ENCODE measurements at places on chromosomes 7 and 10. TPM values are rescaled to one million over a fixed set of nuclear protein-coding genes. Genes with fewer than 3 reads are reported as not detected.
A peak's percentile ranks its signal among the peaks of the same experiment; 100 is the strongest.

The ELOVL3 gene
- total RNA-seq: 0.24 TPM

The TMEM184A gene
- 0.10 TPM for total RNA-seq

The SYT15B gene
- not detected for total RNA-seq

The OR2A12 gene
- total RNA-seq: not detected

DNA sequence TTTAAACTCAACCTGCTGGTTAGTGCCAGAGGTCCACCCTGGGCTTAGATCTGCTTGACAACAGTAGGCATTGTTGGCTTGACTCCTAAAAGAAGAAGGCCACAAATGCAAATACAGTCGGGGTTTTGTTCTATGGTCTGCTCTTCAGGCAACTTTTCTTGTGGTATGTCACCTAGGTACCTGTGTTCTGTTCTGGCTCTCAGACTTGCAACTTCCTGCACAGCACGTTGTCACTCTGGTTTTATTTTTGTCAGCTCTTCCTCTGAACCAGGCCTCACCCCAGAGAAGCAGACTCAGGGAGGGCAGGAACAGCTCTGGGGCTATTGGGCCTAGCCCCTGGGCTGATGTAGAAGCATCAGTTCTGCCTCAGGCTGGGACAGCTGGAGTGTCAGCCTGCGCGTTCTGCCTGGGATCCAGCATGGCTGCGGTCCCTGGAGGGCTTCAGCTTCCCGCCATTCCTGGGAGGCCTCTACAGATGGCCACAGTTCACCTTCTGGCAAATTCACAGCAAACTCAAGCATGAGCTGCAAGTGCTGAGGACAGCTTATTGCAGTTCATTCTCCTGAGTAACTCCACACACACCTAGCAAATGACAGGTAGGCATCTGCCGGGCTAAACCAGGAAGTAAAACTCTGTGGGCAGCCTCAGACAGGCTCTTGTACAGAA, 11.0 kb upstream of the PDCD4 start:
- H3K4me3 ChIP-seq: peak overlapping the region; percentile 80
- H3K27ac ChIP-seq: peak overlapping the region; percentile 57
- H3K27me3 ChIP-seq: no peaks in the 10 kb centered on the region
- H3K4me1 ChIP-seq: peaks cover 88% of the 10 kb centered on the region

DNA sequence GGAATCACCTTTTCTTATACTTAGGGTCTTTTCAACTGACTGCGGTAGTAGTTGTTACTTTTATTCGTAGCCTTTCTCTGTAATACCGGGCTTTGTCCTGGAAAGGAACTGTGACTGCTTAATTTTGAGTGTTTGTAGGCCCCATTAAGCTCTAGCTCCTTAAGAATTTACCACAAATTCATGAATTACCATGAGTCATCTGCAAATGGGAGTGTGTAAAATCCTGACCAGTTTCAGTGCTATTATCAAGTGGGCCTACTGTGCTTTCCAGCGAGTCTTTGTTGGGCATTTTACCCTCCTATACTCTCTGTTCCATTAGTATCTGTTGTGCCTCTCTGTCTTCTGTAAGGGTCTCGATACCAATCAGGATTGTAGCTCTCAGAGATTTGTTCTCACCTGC, 49.7 kb downstream of the ZMYND11 start:
- peaks cover 12% of the 10 kb centered on the region for H3K36me3 ChIP-seq
- peak overlapping the region; percentile 62 for H3K27ac ChIP-seq
- H3K4me3 ChIP-seq: no peak overlapping the region
- H3K27me3 ChIP-seq: no peaks in the 10 kb centered on the region

DNA sequence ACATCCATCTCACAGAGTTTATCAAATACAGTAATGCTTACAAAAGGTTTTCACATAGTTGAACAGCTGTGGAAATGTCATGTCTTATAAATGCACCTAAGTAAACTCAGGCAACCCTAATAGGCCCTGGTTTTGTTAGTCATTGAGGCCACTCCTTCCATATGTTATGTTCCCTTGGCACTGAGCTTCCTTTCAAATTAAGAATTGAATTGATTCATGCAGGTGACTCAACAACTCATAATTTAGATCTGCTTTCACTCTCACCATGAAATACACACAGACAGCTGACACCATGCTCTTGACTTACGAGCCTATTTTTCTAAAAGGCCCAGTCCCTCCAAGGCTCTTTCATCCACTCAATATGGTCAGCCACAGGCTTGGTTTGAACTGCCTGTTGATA, 476.9 kb downstream of the KCNMA1 start:
- peaks cover 37% of the 10 kb centered on the region for H3K27me3 ChIP-seq
- no peak for DNase-seq
- H3K4me3 ChIP-seq: no peak overlapping the region
- no peak overlapping the region for H3K27ac ChIP-seq

- no peaks in the 10 kb centered on the region for H3K27me3 ChIP-seq
- H3K27ac ChIP-seq: no peak overlapping the region
- no peak overlapping the region for H3K4me3 ChIP-seq
Observed at GRCh38 chr10:105598207-105598606, 957.1 kb downstream of the SORCS3 start.

DNA sequence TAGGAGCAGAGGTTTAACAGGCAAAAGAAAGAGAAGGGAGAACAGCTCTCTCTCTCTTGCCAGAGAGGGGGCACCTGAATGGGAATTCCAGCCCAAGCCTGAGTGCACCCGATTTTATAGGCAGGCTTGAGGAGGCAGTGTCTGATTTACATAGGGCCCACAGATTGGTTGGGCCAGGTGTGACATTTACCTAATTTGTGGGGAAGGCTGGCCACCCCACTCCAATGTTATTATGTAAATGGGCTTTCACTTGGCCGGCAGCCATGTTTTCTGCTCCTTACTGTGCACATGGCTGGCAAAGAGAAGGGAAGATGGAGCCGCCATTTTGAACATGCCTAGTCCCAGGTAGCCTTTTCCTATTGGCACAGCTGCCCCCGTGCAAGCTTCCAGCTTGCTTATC, 735.5 kb upstream of the AUTS2 start:
- H3K27ac ChIP-seq: no peak overlapping the region
- DNase-seq: no peak
- H3K4me3 ChIP-seq: no peak overlapping the region
- H3K36me3 ChIP-seq: no peaks in the 10 kb centered on the region

DNA sequence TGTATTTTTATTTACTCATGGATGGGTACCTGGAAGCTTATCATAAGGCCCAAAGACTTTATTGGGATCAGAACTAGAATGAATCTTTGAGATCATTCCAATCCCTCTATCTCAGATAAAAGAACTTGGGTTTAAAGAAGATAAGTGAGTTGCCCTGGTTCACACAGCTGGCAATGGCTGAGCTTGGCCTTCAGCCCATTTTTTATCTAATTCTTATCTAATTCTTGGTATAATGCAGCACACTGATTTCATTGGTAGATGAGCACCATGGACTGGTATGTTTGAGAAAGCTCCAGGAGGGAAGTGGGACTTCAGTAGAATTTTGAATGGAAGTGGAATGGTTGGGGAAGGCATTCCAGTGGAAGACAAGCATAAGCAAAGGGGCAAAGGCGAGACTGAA, 558.9 kb downstream of the REEP3 start:
- H3K27ac ChIP-seq: no peak overlapping the region
- no peaks in the 10 kb centered on the region for H3K27me3 ChIP-seq
- no peaks in the 10 kb centered on the region for H3K36me3 ChIP-seq
- no peaks in the 10 kb centered on the region for H3K4me1 ChIP-seq
- H3K4me3 ChIP-seq: no peak overlapping the region

DNA sequence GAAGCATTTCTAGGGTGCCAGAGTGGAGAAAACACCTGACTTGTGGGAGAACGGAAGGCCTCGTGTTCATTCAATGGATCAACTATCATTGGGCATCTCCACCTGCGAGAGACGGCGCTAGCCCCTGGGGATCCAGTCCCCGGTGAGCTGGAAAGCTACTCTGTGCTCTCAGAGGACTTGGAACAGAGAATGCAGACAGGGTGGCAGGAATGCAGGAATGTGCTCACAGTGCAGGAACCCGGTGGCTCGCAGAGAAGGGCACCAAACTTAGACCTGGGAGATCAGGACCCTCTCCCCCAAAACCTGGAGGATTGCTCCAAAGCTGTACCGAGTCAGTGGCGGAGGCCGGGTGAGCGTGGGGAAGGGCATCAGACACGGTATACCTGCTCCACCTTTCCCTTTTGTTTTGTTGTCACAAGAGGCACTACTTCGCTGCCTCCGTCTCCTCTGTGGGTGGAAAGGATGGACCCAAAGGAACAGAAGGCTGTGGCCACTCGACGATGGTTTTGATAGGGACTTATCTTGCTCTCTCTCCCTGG, 569.0 kb upstream of the C7orf33 start:
- no peak overlapping the region for H3K27ac ChIP-seq
- DNase-seq: no peak
- H3K36me3 ChIP-seq: no peaks in the 10 kb centered on the region
- H3K27me3 ChIP-seq: no peaks in the 10 kb centered on the region

DNA sequence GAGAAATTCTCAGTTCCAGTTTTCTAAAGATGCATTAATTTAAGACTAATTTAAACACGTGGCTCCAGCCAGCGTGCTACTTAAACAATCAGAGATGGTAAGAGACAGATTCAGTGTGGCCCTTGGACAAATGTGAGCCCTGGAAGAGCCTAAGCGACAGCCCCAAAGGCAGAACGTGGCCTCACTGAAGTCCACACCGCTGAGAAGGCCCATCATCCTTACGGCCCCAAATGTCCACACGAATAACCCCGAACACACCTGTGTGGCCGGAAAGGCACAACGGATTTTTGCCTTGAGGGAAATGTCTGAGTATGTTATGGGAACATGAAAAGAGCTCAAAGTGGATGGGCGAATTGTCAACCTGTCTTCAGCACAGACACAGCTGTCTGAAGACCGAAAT, 3.2 kb downstream of the COX19 start:
- DNase-seq: no peak
- peaks cover 2% of the 10 kb centered on the region for H3K36me3 ChIP-seq
- peaks cover 31% of the 10 kb centered on the region for H3K4me1 ChIP-seq

GRCh38 chr10:62880162-62880561, 64.0 kb upstream of the EGR2 start:
- H3K36me3 ChIP-seq: peaks cover 2% of the 10 kb centered on the region
- no peak overlapping the region for H3K4me3 ChIP-seq
- DNase-seq: no peak
- peaks cover 11% of the 10 kb centered on the region for H3K4me1 ChIP-seq

DNA sequence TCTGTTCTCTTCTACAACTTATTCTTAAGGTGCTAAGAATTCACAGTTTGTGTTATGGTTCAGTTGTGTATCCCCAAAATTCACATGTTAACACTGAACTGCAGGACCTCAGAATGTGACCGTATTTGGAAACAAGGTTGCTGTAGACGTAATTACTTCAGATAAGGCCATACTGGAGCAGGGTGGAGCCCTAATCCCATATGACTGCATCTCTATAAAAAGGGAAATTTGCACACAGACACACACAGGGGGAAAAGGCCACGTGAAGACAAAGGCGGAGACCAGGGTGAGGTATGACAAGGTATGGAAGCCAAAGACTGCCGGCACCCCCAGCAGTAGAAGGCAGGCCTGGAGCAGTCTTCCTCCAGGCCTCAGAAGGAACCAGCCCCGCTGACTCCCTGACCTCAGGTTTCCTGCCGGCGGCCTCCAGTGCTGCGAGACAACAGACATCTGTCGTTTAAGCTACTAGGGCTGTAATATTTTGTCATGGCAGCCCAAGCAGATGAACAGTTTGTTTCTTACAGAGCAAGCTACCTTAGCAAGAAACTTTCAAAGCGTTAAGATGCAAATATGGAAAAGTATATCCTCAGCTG, 98.7 kb downstream of the PROSER2 start:
- H3K36me3 ChIP-seq: peaks cover 32% of the 10 kb centered on the region
- no peaks in the 10 kb centered on the region for H3K4me1 ChIP-seq
- no peak overlapping the region for H3K4me3 ChIP-seq
- H3K27ac ChIP-seq: no peak overlapping the region
- DNase-seq: no peak

DNA sequence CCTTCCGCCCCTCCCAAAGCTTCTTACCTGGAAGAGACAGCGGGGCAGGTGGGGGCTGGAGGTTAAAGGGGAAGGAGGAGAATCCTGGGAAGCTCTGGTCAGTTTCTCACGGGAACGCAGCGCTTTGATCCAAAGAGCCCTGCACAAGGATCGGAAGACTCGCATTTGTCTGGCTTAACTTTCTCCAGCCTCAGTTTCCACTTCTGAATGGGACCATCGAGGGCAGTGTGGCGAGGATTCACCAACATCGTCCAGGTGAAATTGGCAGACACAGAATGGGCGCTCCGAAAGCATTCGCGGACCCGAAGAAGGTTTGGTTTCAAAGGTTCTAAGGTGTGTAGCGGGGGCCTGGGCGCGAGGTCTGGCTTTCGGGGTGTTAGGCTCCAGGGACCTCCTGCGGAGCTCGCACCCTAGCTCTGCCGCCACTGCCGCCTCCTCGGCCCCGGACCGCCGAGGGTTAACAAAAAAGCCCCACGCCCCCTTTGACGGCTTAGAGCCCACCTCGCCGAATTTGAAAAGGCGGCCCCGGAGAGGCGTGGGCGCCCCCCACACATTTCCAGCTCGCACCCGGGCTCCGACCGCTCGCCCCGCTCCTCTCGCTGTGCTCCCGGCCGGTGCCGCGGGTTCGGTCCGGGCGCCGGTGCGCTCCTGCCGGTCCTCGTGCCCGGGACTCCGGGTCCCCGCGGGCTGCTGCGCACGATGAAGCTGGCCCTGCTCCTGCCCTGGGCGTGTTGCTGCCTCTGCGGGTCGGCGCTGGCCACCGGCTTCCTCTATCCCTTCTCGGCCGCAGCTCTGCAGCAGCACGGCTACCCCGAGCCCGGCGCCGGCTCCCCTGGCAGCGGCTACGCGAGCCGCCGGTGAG, at the start of gene COL26A1:
Gene COL26A1 (plus strand): TSS at position 542 of the 862 bp plus-strand sequence. CDS start 158 bp downstream, at position 700.
- peak within 1 kb of the TSS; percentile 44 for H3K4me3 ChIP-seq
- DNase-seq: peak; percentile 27
- H3K27ac ChIP-seq: no peak within 1 kb of the TSS
- H3K36me3 ChIP-seq: no peaks in the 10 kb centered on the region

DNA sequence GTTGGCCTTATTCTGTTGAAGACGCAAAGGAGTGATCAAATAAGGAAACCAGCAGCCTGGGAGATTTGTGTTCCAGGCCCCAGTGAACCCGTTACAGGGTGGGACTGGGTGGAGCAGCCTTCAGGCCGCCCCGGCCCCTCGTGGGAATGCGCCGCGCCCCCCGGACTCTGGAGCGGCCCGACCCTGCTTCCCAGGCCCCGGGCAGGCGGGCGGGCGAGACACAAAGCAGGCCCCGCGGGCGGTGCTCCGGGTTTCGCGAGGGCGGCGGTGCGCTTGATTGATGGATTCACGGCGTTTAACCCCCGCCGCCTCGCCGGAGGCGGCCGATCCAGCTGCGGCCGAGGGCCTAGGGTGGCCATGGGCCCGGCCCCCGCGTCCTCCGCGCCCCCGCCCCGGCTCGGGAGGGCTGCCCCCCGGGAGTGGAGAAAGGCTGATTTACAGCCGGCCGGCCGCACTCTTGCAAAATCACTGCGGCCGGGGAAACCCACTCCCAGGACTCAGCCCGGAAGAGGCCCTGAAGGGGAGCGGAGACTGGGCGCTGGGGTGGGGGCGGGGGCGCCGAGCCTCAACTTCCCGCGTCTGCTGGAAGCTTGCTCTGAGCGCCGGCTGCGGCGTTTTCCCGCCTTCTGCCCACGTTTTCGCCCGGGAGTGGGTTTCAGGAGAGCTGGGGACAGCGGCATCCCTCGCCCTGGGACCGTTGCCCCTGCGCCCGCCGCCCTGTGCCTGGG, 299.6 kb upstream of the NFE2L3 start:
- no peak overlapping the region for H3K27ac ChIP-seq
- H3K36me3 ChIP-seq: no peaks in the 10 kb centered on the region
- H3K4me1 ChIP-seq: peaks cover 22% of the 10 kb centered on the region

Measured in activated T-cell treated with anti-CD3 and anti-CD28 coated beads, Interleukin-2, amount 50 U/mL, for 72 hours (primary cell).